ENCODE measurements at places on chromosomes 1 and 21.

DNA sequence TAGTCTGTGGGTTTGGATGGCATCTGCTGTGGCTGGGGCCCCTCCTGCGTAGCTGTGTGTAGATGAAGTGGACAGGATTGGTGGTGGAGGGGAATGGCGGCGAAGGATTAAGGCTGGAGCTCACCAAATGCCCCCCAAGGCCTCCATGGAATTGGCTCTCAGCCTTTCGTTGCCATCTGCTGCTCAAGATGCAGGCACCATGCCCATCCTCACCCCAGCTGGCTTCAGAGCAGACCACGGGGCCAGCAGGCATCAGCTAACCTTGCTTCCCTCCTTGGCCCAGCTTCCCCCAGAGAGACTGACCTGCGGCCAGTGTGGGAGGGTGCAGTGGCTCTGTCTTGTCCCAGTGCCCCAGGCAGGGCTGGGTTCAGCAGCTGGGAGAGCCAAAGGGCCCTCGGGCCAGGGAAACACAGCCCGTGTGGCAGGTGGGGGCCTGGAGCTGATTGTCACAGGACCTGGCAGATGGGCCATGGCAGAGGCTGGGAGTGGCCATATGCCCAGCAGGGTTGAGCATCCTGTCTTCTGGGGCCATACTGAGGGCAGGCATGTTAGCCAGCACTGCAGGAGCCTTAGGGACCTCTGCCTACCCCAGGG lies 66.8 kb upstream of the ACTL8 start:
- DNase-seq = no peak

DNA sequence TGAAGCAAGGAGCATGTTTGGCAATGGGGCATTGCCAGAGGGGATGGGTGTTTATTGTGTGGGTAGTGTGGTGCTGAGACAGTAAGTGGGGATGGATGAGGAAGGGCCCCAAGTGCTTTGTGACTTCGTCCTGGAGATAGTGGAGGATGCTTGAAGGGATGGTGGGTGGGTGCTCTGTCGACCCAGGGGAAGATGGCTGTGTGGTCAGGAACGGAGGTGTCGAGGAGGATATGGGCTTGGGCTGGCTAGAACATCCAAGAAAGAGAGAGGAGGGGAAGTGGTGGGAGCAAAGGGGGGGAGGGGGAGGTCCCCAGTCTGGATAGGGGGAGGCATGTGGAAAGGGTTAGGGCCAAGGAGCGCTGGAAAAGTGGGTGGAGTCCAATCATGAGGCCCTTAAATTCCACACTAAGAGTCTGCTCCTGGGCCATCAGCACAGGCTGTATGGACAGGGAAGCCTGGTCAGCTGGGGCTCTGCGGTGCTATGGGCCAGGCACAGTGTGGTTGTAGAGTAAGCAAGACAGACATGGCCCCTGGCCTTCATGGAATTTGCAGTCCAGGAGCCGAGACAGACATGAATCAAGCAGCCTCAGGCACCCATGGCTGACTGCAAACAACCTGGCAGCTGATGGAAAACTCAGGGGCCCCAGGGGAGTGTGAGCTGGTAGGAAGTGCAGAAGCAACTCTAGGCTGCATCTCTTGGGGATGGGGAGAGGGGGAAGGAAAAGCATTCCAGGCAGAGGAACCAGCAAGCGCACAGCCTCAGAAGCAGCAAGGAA lies 36.3 kb downstream of the EDN2 start:
- no peak for DNase-seq

DNA sequence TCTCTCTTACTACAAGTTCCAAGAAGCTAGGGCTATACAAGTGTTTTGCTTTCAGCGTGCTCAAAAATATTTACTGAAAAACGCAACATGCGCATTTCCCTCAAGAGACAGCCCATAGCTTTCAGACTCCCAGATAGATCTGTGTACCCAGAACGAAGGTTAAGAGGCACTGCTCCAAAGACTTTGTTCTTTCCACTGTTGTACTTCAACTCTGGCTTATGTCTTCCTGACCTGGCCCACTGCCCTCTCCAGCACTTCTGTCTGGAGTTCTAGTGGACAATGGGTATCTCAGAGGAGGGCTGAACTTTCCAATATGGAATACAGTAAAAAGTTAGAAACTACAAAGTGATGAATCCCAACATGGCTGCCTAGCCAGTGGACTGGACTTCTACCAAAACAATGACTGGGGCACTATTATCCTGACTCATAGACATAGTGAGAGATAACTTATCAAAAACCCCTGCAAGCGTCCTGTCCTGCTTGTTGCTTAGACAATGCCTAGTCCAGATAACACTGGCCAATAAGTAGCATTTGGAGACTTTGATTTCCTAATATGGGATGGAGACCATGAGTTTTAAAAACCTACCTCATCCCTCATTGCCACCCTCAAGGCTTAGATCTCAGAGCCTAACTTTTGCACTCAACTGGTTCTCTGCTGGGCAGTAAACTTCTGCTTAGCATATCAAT lies 8.8 kb upstream of the ADAR start:
- DNase-seq = no peak

GRCh38 chr1:158035976-158036583 lies 42.6 kb downstream of the KIRREL1 start:
- DNase-seq = no peak

DNA sequence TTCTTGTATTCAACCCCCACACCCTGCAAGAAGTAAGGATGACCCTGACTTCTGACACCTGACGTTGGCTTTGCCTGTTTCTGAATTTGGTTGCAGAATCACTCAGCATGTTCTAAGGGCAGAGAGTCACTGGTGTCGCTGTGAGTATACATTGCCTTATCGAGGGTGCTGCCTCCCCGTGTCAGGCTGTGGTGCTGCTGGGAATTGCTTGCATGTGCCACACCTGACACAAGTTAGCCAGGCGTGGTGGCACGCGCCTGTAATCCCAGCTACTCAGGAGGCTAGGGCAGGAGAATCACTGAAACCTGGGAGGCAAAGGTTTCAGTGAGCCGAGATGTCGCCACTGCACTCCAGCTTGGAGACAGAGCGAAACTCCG lies 45.9 kb downstream of the WDR4 start:
- DNase-seq = no peak

DNA sequence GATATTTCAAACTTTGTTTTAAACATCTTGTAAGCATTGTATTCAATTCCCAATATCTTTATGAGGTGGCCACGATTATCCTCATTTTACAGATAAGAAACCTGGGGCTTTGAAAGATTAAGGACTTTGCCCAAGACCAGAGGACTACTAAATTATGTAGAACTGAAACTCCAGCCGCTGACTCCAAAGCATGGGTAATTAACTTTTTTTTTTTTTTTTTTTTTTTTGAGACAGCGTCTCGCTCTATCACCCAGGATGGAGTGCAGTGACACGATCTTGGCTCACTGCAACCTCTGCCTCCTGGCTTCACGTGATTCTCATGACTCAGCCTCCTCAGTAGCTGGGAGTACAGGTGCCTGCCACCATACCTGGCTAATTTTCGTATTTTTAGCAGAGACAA lies 68.7 kb downstream of the ALG14 start:
- no peak for DNase-seq

- no peak for DNase-seq
Observed at GRCh38 chr1:246726255-246726679, 2.1 kb downstream of the SCCPDH start.

- no peak for DNase-seq
Observed at GRCh38 chr1:33764149-33764548, 99.7 kb upstream of the HMGB4 start.

GRCh38 chr1:218049641-218050040 lies 235.5 kb upstream of the RRP15 start:
- no peak for DNase-seq

GRCh38 chr1:17970757-17971156 lies 136.8 kb upstream of the IGSF21 start:
- no peak for DNase-seq

- DNase-seq = no peak
Observed at GRCh38 chr1:99852648-99853047, 2.5 kb downstream of the AGL start.

- DNase-seq = no peak
Observed at GRCh38 chr1:184116287-184116686, 64.8 kb downstream of the TSEN15 start.

GRCh38 chr1:245248231-245248731 lies 93.5 kb downstream of the KIF26B start:
- no peak for DNase-seq

GRCh38 chr1:225699336-225699735 lies 46.4 kb upstream of the ENAH start:
- no peak for DNase-seq

DNA sequence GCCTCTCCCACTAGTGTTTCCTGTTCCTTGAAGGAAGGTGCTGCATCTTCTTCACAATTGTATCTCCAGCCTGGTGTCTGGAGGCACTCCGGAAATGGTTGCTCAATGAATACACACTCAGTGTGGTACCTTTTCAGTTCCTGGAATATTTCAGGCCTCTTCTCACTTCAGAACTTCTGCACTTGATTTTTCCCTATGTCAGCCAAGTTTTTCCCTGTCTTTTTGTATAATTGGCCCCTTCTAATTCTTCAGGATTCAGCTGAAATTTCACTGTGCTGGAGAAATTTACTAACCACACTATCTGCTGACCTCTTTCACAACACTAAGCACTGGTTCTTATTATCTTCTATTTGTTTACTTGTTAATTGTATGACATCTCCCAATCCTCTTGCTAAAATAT lies 61.2 kb upstream of the MAP10 start:
- no peak for DNase-seq

GRCh38 chr1:8866173-8866791 lies 12.2 kb downstream of the ENO1 start:
- DNase-seq = no peak

GRCh38 chr1:28259934-28260802 lies 850 bp downstream of the SESN2 start:
- no peak for DNase-seq

GRCh38 chr1:176558561-176558960 lies 95.6 kb downstream of the PAPPA2 start:
- no peak for DNase-seq

GRCh38 chr1:218364028-218364710 lies 19.0 kb downstream of the TGFB2 start:
- DNase-seq = no peak

GRCh38 chr1:76125473-76126219 lies 51.1 kb downstream of the ST6GALNAC3 start:
- DNase-seq = no peak

DNA sequence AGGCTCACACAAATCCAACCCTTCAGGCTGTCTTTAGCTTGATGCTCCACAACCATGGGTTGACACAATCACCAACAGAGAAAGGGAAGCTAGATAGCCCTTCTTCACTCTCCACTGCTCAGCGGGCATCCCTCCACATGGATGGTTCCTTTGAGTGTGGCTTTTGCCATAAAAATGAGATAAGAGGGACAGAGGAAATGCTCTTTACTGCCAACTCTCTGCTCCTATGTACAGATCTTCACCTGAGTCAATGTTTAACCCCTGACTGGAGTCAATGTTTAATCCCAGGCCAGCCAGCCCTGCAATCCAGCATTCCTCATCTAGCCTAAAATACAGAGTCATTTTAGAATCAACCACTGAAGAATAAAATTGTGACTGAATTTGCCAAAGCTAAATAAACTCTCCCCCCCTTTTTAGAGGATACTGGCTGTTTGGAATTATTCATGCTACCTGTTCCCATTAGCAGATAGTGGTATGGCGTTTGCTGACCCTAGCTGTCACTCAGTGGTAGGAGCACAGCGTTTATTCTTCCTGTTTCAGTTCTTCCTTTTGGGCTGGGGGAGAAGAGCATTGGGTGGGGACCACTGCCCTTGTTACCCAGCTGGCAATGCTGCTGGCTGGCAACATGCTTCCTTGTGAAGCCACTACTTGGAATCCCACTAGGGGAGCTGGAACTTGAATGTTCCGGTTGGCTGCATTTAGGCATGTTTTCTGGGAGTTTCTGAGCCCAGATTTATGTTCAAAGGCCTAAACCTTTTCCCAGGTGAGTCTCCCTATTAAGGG lies 5.2 kb upstream of the PIGR start:
- no peak for DNase-seq

DNA sequence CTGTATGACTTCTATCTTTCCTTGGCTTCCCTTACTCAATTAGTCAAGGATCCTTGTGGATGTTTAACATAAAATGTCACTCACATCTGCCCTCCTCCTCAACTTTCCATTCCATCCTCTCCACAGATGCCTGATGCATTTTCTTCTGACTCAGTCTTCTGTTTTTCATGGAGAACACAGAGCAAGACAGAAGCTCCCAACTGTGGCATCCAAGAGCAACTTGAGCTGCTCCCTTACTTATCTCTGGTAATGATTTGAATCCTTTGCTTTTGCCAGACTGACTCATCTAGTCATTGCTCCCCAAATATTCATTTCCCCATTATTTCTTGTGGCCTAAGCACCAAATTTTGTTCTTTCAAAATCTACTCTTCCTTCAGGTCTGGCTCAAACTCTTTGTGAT lies 120.6 kb downstream of the LYPLAL1 start:
- DNase-seq = no peak

DNA sequence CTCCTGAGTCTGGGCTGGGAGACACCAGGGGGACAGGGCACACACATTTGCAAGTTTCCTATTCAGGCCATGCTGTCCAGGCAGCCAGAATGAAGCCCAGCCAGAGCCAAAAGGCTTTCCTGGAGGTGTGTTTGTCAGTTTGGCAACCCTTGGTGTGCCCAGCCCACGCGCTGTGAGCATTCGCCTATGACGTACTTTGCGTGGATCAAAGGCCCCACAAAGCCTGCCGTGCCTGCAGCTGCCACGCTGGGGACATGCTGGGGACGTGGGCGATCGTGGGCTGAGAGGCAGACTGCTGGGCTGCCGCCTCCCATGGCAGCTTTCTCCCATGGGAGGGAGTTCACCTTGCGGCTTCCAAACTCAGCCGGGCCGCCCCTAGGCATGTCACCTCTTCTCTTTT lies 57.5 kb downstream of the CD247 start:
- no peak for DNase-seq

DNA sequence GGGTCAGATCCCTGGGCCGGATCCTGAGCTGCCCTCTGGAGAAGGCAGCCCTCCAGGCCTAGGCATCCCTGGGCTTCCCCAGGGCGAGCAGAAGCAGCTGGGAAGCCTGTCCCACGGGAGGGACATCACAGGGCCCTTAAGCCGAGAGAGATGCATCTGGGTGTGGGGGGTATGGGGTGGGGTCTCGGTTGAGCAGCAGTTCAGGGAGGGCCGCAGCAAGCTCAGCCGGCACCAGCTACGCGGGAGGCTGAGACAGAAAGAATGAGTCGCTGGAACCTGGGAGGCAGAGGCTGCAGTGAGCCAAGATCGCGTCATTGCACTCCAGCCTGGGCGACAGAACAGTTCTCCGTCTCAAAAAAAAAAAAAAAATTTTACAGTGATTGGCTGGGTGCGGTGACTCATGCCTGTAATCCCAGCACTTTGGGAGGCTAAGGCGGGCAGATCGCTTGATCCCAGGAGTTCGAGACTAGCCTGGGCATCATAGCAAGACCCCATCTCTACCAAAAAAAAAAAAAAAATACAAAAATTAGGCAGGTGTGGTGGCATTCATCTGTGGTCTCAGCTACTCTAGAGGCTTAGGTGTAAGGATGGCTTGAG lies 37.7 kb downstream of the RRP1 start:
- no peak for DNase-seq

Data from NCI-H187 treated with DMSO at 0.1 percent for 48 hours (cell line).